Stimulated activated CD8-positive, alpha-beta memory T cell treated with anti-CD3 and anti-CD28 coated beads, Interleukin-15, amount 100 ng/mL, for 24 hours (primary cell): ENCODE measurements at places on chromosomes 13 and 19.

GRCh38 chr13:99507551-99507950 lies 6.3 kb downstream of the TM9SF2 start:
- no peak for DNase-seq

DNA sequence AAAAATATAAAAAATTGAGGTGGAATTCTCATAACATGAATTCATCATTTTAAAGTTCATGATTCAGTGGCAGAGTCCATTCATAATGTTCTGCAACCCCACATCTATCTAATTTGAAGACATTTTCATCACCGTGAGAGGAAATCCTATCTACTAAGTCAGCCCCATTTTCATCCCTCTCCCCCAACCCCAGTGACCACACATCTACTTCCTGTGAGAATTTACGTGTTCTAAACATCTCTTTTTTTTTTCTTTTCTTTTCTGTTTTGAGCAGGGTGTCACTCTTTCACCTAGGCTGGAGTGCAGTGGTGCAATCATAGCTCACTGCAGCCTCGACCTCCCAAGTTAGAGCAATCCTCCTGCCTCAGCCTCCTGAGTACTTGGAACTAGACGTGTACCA lies 17.5 kb downstream of the ATCAY start:
- no peak for DNase-seq

DNA sequence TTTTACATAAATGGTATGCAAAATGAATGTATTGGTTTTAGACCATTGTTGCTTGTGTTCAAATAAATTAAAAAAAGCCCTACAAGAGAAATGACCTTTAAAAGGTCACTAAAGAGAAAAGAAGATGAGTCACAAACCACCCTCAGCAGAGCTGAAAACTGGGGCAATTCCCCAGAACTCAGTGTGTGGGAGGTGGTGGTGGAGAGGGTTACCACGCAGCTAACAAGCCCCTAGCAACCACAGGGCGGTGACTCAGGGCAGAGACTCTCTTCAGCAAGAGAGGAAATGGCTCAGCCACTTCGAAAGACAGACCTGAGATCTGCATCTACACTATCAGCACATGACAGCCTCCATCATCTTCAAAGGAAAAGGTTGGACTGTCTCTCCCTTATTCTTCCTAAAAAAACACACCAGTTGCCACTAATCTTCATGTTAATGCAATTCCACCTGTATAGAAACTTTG lies 29.4 kb upstream of the NDFIP2 start:
- peak; percentile 66 for DNase-seq

DNA sequence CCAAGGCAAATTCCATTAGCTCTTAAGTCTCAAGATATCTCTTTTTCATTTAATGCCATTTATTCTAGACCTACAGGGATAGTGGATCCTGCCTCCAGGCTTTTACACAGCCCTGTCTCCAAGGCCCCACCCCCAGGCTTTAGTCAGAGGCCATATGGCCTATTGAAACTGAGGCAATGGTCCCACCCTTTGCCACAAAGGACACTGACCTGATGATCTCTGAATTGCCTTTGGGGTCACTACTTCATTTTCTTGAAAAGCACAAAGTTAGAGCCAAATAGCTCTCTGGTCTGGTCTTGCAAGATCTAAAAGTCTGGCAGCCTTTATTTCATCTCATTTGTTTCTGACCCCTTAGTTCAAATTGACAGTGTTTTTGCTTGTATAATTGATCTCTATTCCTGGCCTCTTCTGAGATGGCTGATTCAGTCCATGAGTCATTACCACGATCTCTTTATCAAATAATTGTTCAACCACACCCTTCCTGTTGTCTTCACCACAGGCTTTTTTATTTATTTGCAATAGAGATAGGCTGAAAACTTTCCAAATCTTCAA lies 209.8 kb downstream of the FGF14 start:
- no peak for DNase-seq

- no peak for DNase-seq
These were observed 157.4 kb downstream of the EFNB2 start for GRCh38 chr13:106377931-106378662.

DNA sequence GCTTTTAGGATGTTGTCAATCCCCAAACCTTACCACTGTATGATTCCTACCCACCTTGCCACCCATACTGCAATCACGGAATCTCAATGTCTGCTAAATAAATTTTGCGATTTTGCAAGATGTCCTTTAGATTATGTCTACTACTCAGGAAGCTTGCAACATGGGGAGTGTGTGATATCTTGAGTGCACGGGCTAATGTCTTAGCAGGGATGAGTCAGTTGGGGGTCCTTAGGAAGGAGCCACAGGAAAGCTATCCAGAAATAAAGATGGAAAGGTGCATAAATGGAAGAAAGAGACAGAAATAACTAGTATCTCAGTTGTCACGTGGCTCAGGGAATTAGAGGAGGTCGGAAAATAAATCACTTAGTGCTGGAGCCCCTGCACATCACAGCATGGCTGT lies 77.1 kb downstream of the NALCN start:
- no peak for DNase-seq

DNA sequence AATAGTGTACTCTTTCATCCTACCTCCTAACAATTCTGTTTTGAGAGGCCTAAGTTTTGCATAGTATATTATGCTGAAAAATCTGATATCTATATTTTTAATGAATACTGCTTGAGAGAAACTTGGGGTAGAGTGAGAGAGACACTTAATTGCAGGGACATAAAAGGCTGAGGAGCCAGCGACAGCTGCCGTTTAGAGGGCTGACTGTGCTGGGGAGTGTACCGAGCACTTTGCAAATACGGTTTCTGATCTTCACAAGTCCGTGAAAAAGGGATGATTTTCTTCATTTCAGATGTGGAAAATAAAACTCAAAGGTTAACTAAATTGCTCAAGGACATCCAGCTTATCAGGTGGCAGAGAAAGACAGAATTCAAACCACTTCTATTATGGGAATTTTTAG lies 97.4 kb downstream of the CAB39L start:
- DNase-seq = no peak

DNA sequence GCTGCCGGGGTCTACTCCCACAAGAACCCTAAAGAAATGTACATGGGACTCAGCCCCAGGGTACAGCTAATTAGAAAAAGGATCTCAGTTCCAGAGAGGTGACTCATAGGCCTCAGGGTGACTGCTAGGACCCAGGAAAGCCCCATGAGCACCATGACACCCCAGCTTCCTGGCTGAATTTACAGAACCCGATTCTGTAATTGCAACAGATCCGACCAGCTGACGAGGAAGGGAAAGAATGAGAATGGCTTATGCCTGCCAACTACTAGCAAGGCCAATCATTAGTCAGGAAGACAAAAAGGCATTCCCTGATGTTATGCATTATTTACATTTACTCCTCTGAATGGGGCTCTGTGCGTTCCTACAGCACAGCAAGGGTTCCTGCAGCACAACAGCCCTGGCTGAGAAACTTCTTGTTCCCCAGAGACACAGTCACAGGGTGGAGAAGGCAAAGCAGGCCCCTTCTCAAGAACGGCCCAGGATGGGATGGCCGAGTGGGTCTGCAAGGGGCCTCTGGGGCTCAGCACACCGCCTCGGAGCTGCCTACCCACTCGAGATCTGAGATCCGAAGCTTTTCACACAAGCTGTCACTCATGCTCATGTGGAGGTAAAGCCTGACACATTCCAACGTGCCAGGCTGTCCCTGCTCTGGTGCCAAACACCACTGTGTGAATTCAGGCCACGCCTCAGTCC lies 27.2 kb downstream of the PBX4 start:
- DNase-seq = no peak

- no peak for DNase-seq
These were observed 7.8 kb upstream of the MKNK2 start for GRCh38 chr19:2058570-2059421.

DNA sequence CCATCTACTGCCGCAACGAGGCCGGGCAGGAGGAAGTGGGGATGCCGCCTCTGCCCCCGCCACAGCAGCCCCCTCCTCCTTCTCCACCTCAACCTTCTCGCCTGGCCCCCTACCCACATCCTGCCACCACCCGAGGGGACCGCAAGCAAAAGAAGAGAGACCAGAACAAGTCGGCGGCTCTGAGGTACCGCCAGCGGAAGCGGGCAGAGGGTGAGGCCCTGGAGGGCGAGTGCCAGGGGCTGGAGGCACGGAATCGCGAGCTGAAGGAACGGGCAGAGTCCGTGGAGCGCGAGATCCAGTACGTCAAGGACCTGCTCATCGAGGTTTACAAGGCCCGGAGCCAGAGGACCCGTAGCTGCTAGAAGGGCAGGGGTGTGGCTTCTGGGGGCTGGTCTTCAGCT lies 3.4 kb upstream of the NUP62 start:
- DNase-seq = no peak

GRCh38 chr19:4583961-4584669 lies 24.6 kb upstream of the SEMA6B start:
- no peak for DNase-seq
